ENCODE measurements at places on chromosomes 13 and 19.

DNA sequence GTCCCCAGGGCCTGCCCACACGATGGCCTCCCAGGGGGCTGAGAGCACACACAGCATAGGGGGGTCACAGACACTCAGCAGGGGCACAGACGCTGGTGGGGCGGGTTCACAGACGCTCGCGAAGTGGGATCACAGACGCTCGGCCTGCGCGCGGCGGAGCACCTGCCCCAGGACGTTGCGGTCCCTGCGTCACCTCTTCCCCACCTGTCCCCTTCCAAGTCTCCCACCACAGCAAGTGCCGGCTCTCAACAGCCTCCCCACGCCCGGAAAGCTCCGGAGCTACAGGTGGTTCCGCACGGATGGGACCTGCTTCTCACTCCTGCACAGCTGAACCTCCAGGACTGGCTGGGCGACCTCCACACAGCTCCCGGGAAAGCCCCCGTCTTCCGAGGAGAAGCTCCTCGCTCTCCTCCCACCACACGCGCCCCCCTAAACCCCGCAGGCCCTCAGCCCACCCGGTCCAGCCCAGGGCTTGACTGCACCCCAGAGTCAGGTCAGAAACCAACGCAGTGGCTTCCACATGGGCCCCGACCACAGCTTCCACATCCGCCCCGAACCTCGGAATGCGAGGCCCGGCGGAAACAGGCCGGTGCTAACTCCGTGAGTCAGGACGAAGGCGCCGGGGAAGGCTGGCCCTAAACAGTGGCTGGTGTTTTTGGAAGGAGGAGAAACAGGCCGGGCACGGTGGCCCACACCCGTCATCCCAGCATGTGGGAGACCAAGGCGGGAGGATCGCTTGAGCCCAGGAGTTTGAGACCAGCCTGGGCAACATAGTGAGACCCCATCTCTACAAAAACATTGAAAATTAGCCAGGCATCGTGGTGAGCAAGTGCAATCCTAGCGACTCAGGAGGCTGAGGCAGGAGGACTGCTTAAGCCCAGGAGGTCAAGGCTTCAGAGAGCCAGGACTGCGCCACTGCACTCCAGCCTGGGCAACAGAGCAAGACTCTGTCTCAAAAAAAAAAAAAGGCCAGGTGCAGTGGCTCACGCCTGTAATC is 16.5 kb downstream of the BTBD2 start:
- DNase-seq = no peak

DNA sequence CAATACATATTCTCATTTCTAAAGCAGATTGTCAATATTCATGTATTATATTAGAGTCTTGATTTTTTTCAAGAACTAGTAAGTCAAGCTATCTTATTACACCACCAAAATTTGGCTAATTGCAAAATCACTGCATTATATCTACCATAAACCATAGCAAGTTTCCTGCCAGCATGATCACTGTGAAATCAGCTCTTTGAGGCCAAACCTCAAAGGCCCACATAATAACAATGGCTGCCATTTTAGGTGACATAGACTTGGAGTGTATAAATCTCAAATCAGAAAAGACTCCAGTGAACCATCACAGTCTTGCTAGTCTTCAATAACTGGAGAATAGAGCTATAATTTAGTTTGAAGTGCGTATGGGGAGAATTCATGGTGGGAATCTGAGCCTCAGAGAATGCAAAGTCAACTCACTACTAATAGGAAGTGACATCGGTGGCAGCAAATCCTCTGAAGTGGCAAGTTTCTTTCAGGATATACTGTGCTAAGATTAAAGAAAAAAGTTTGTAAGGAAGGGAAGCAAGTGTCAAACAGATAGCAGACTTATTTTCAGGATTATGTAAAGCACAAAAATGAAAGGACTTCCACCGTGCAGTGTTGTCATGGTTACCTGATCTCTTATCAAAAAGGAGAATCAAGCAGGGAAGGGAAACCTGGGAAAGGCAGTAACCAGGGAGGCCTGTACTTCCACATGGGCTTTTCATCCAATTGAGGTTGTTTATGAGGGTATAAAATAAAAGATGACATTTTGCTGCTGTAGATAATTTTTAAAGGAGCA is 117.4 kb upstream of the FNDC3A start:
- no peak for DNase-seq

DNA sequence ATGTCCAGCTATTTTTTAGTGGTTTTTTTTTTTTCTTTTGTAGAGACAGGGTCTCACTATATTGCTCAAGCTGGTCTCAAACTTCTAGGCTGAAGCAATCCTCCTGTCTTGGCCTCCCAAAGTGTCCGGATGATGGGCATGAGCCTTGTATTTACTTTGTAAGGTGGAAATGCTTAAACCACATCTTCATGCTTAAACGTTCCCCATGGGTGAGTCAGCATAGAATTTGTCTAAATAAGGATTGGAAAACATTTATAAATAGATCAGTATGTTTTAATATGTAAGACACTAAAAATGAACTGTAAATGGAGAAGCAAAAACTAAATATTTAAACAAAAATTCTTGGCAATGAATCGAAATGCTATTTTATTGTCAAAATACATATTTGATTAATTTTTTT is 698.0 kb downstream of the PCDH9 start:
- no peak for DNase-seq

- DNase-seq = no peak
Measured at GRCh38 chr13:74922963-74923362, 559.0 kb downstream of the TBC1D4 start.

DNA sequence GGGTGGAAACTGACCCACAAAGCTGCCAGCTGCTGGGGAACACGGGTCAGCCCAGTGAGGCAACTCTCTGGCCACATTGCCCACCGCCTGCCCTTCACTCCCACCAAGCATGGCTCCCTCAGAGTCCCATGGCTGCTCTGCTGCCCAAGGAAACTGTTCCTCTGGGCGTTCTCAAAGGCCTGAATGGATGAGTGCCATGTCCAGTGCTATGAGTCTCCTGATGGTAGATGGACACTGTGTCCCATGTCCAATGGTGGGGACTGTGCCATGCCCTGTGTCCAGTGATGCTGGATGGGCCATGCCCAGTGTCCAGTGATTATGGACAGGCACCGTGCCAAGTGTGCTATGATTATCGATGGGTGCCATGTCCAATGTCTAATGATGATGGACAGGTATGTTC is 88.8 kb downstream of the ANKRD10 start:
- DNase-seq = no peak

DNA sequence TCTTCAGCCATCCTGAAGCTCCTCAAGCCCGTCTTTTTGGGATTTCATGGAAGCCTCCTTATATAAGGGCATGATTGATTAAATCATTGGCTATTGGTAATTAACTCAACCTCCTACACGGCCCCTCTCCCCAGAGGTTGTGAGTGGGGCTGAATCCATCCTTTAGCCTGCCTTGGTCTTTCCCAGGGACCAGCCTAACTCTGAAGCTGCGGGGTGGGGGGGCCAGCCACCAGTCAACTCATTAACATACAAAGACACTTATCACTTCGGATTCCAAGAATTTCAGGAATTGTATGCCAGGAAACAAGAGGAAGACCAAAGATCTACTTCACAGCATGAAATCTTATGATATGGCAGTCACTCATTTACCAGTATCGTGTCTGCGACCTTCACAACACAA is 9.9 kb downstream of the COL4A1 start:
- no peak for DNase-seq

DNA sequence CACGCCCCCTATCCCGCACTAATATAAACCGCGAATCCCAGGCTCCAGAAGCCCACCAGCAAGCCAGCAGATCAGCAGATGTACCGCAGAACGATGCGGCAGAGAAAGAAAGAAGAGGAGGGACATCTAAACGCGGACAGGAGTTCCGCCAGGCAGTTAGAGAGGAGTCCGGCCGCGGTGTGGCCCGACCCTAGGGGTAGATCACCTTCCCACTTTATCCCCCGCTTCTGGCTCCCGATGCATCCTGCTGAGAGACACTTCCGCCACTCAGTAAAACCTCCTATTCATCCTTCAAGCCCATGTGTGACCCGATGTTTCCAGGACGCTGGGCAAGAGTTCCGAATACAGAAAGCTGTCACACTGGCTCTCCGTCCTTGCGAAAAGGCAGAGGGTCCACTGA is 1046.8 kb downstream of the SLITRK5 start:
- DNase-seq = no peak

- DNase-seq = no peak
Measured at GRCh38 chr13:32849369-32849768, 166.9 kb upstream of the KL start.

GRCh38 chr13:110964229-110965037 is 49.6 kb upstream of the ANKRD10 start:
- DNase-seq = no peak

DNA sequence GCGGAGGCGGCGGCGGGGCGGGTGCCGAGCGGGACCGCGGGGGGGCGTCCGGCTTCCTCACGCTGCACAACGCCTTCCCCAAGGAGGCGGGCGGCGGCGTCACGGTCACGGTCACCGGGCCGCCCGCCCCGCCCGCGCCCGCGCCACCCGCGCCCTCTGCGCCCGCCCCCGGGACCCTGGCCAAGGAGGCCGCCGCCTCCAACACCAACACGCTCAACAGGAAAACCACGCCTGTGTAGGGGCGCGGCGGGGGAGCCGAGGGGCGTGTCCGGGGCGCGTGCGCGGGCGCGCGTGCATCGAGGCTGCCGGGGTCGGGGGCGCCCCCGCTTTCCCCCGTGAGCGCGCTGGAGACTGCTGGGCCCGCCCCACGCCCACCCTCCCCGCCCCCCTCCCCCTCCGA is 8.8 kb upstream of the CACNG6 start:
- peak; percentile 29 for DNase-seq

GRCh38 chr13:67175836-67176459 is 54.2 kb downstream of the PCDH9 start:
- no peak for DNase-seq

DNA sequence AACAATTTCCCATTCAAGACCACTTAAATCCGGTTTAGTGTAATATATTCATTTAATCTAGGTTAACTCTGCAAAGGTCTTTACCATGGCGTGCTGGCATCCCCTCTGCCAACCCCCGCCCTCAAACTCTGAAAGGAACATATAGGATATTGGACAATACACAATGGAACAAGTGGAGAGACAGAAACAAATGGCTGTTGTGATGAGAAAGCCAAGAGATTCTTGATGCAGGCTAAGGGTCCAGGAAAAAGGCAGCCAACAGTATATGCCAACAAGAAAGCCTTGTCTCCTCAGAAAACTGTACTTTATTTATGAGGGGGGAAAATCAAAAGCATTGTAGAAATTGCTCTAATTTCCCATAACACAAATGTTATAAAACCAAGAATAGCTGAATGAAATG is 407.3 kb upstream of the SGCG start:
- DNase-seq = no peak

DNA sequence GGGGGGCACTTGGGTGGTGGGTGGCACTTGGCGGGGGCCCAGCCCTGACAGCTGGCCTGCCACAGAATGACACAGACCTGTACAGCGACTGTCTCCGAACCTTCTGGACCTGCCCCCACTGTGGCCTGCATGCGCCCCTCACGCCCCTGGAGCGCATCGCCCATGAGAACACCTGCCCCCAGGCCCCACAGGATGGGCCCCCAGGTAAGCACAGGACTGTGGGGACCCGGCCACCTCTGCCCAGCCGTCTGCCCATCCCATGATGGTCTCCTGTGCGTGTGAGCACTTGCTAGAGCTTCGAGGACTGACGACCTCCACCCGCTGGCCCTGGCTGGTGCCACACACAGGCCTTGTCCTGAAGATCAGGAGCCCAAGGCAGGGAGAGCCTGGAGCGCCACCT is 32.0 kb downstream of the DHX34 start:
- DNase-seq = no peak

DNA sequence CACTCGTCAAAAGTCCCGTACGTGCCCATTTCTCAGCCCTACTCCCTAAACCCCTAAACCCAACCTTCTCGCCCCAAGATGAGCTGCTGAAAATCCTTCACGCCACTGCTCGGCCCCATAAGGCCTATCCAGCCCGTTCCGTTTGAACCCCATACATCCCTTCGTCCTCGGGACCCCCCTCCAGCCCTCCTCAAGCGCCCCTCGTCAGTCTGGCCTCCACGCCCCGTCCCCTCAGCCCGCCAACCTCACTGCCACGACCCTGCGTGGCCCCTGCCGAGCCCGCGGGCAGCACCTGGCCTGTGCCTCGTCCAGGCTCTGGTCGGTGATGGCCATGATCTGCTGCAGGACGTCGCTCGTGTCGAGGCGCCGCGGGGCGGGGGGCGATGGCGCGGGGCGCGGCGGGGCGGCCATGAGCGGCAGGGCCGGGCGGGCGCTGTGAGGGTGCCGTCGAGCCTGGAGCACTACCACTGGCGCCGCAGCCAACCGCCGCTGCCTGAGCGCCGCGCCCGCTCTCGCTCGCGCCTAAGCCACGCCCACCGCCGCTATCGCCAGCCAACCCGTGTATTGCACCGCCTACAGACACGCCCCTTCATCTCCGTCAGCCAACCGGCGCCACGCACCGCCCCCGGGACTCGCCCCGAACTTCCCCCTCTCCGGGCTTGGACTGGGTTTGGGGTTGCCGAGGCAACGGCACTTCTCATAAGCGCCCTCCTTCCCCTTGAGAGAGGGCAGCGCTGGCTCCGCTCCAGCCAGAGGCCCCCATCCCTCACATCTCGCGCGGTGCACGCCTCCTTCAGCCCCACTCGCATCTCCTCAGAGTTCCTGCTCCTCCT is at the start of gene PBX4:
Gene PBX4, minus strand, starts transcription at position 469 of the 833 bp plus-strand sequence. Its CDS starts 58 bp downstream, at position 411.
- peak; percentile 99 for DNase-seq

DNA sequence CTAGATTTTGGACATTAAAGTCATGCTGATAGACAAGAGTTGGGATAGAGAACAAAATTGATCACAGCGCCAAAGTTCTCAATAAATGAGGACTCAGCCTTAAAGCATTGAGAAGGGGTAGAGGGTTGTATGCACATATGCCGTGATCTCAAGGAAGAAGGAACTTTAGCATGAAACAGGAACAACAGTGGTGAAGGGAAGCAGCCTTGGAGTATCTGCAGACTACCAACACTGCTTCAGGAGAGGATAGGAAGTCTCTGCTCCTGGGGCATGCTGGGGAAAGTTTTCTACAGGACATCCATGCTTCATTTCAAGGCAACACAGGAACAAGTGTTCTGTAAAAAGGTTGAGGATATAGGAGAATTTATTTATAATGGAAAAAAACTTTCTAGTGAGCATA is 111.9 kb upstream of the MLNR start:
- DNase-seq = no peak

DNA sequence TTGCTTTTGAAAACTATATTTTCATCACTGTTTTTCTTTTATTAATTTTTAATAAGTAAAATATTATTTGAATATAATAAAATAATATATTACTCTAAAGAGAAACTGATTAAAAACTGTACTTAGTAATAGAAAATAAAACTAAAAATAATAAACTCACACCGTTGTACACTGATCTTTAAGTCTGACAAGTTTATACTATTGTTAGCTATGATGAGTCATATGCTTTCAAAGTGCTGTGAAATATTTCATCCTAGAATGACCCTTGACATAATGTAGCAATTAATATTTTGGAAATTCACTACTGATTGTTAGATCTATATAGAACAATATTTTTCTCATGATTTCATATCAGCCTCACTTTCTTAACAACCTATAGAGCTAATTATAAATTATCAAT is 1040.6 kb upstream of the SPRY2 start:
- no peak for DNase-seq
